ENCODE measurements at places on chromosomes 16 and 17. TPM values are rescaled to one million over a fixed set of nuclear protein-coding genes. Genes with fewer than 3 reads are reported as not detected.

DNA sequence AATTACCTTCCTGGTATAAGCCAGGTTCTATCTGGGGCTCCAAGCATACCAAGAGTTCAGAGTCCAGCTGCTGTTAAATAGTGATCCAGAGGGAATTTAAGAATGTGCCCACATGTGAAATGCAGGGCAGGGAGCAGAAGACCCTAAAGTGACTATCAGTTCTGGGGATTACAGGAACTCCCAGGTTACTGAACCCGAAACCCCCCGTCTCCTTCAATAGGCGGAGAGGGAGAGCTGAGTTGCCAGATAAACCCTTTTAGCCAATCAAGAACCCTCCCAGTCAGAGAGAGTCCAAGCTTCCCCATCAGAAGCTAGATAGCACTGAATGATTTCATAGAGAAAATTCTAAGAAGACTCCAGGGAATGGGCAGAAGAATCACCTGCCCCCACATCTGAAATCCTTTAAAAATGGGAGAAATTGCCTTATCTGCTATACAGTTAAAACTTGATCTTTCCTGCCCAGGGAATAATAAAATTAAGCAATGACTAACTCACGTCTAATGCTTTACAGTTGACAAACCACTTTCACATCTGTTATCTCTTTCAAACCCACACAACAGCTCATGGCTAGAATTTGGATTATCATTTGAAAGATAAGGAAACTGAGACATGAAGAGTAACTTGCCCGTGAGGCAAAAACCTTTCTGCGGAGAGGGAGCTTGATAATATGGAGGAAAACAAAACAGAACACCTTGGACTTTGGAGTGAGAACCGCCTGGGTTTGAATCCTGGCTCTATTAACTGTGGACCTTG lies 10.2 kb downstream of the NOG start:
- H3K27ac ChIP-seq: no peak overlapping the region
- H3K4me1 ChIP-seq: no peaks in the 10 kb centered on the region
- peaks cover 39% of the 10 kb centered on the region for H3K27me3 ChIP-seq
- DNase-seq: no peak
- H3K4me3 ChIP-seq: no peak overlapping the region
- H3K36me3 ChIP-seq: no peaks in the 10 kb centered on the region

- no peak overlapping the region for H3K4me3 ChIP-seq
- no peaks in the 10 kb centered on the region for H3K4me1 ChIP-seq
- no peaks in the 10 kb centered on the region for H3K27me3 ChIP-seq
- H3K27ac ChIP-seq: no peak overlapping the region
- no peak for DNase-seq
These were observed 335.3 kb downstream of the XYLT1 start for GRCh38 chr16:17135439-17135838.

DNA sequence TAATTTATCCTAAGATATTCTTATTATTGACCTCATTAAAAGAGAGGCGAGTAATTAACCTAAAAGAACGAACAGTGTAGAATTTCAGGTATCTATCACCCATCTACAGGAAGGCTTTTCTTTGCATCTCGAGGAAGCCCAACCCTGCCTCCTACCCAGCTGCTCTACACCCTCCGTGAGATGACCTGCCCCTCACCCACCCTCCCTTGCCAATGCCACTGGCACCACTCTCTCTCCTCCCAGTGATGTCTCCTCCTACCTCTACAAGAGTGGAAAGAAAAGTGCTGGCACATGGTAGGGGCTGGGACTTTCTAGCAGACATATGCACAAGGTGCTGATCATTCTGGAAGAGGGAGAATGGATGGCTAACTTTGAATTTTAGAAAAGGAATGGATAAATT lies 22.9 kb upstream of the FOXJ1 start:
- H3K27ac ChIP-seq: no peak overlapping the region
- H3K27me3 ChIP-seq: no peaks in the 10 kb centered on the region
- H3K36me3 ChIP-seq: peaks cover 4% of the 10 kb centered on the region
- H3K4me3 ChIP-seq: no peak overlapping the region
- H3K4me1 ChIP-seq: no peaks in the 10 kb centered on the region

DNA sequence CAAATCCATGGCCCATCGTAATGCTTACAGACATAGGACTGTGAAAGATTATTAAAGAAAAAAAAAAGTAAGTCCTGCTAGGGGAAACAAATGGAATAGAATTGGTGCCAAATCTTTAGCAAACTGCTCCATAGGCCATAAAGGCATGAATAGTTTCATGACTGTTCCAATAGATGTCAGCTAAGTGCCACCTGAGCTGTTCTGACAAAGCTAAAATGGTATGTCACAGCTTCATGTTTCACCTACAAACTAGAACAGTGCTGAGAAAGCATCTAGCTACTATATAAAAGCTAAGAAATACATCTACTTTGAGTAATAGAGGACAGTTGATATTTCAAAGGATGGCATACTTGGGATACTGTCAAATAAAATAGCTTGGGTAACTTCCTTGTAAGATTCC lies 771.6 kb upstream of the CA10 start:
- H3K27me3 ChIP-seq: no peaks in the 10 kb centered on the region
- no peaks in the 10 kb centered on the region for H3K36me3 ChIP-seq
- H3K4me3 ChIP-seq: no peak overlapping the region
- H3K27ac ChIP-seq: no peak overlapping the region
- no peaks in the 10 kb centered on the region for H3K4me1 ChIP-seq

DNA sequence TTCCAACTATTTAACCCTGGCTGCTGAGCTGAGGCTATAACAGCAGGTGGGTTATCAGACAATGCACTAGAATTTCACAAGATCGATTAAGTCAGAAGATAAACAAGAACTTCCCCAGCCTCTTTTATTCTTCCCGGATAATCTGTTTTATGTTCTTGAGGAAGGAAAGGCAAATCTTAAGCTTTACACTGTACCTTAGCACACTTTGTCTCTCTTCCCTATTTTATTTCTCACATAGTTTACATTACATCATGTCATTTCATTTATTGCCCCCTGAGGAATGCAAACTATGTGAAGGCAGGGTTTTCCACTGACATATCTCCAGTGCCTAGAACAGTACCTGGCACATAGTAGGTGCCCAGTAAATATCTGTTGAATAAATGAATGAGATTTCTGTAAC lies 139.6 kb downstream of the SKAP1 start:
- H3K36me3 ChIP-seq: peaks cover 9% of the 10 kb centered on the region
- peak overlapping the region; percentile 36 for H3K27ac ChIP-seq
- peaks cover 49% of the 10 kb centered on the region for H3K4me1 ChIP-seq
- H3K27me3 ChIP-seq: no peaks in the 10 kb centered on the region

Gene KRT36
- total RNA-seq: not detected

DNA sequence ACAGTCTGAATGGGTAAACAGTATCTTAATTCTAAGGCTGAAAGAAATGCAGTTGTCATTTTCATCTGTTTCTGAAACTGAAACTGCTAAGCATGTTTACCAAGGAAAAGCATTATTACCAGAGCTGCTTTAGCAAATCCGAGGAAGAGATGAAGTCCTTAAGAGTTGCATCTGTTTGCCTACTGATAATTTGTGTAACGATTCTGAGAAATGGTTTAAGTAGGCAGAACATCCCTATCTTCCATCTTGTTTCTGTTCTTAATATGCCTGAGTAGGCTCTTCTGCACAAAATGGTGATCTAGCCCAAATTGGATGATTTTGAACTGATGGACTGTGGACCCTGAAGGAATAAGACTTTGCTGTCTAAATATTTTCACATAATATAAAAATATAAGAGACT lies 34.9 kb downstream of the NUP93 start:
- H3K27ac ChIP-seq: no peak overlapping the region
- no peaks in the 10 kb centered on the region for H3K4me1 ChIP-seq
- no peak for DNase-seq
- H3K27me3 ChIP-seq: no peaks in the 10 kb centered on the region
- peaks cover 8% of the 10 kb centered on the region for H3K36me3 ChIP-seq

Gene KRT222
- not detected for total RNA-seq

GRCh38 chr16:78292086-78292843 lies 192.8 kb downstream of the WWOX start:
- no peaks in the 10 kb centered on the region for H3K27me3 ChIP-seq
- H3K27ac ChIP-seq: peak overlapping the region; percentile 71
- DNase-seq: no peak
- H3K4me3 ChIP-seq: peak overlapping the region; percentile 46
- no peaks in the 10 kb centered on the region for H3K36me3 ChIP-seq

DNA sequence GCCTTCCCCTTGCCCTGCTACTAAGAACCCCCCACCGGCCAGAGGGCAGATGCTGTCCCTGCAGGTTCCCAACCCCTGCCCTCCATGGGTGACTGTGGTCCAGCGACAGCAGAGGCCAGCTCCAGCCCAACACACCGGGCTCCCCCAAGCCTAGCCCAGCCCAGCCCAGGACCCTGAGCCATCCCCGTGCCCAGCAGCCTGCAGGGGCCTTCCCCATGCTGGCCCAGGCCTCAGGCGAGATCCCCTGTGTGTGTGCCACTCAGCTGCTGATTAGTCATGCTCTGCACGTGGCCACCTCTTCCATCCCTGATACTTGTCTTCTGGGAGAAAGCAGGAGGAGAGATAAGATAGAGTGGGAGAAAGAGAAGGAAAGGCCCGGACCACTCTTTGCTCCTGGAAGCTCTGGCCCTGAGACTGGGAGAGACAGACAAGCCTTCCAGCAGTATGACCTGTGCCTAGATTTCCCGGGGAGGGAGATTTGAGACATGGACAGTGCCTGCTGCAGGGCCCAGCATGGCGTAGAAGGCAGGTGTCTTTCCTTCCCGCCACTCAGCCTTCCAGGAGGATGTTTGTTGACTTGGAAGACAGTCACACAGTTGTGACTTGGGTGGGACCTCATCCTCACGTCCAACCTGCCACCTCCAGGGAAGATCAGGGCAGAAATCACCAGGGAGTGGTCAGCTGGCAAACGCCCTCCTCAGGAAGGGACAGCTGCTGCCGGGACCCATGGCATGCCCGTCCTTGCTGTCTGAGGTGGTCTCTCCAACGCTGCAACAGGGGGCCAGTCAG lies 41.3 kb upstream of the RASD1 start:
- no peaks in the 10 kb centered on the region for H3K27me3 ChIP-seq
- no peaks in the 10 kb centered on the region for H3K4me1 ChIP-seq
- no peak overlapping the region for H3K27ac ChIP-seq
- DNase-seq: no peak
- H3K36me3 ChIP-seq: no peaks in the 10 kb centered on the region

Gene CAMKK1
- total RNA-seq: 1.7 TPM

Gene KRTAP9-2
- not detected for total RNA-seq

Gene CAPNS2
- total RNA-seq: not detected

Gene CCL23
- total RNA-seq: not detected

DNA sequence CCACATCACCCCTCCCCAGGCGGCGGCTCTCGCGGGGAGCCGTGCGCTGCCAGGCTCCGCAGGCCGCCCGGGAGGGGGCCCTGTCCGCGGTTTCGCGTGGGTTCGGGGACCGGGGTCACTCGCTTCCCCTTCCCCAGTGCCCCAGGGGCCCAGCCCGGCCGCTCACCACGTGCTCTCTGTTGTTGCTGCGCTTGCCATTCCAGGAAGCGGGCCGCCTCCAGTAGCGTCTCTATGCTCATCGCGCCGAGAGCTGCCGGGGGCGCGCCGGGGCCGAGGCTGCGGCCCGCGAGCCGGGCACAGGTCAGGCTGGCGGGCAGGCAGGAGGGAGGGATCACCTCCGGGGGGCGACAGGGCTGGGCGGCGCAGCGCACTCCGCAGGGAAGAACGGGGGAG lies 390 bp downstream of the MNT start:
- peaks cover 36% of the 10 kb centered on the region for H3K4me1 ChIP-seq
- peak overlapping the region; percentile 57 for H3K27ac ChIP-seq
- no peaks in the 10 kb centered on the region for H3K27me3 ChIP-seq

Gene TIMM22
- 7.7 TPM for total RNA-seq

DNA sequence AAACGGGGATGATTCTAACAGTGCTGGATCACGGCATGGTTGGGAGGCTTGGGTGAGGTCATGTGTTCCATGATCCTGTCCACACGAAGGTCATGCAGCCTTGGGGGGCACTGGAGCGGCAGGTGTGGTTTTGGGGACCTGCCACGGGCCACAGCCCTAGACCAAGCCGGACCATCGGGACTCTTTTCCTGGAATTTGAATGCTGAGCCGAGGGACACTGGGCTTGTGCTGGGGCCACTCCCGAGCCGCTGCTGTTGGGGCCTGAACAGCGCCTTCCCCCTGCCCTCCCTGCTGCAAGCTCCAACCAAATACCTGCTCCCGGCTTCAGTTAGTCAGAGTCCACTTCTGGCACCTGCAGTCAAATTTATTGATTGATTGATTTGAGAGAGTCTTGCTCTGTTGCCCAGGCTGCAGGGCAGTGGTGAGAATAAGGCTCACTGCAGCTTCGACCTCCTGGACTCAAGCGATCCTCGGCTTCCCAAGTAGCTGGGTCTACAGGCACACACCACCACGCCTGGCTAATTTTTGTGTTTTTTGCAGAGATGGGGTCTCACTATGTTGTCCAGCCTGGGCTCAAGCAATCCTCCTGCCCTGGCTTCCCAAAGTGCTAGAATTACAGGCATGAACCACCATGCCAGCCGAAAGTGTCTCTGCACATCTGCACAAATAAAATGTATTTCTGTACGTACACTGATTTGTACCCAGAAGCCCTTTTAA lies 37.2 kb upstream of the SLC38A10 start:
- no peak overlapping the region for H3K4me3 ChIP-seq
- H3K4me1 ChIP-seq: peaks cover 40% of the 10 kb centered on the region
- H3K27ac ChIP-seq: no peak overlapping the region
- no peak for DNase-seq

Gene CFAP97D1
- total RNA-seq: not detected

DNA sequence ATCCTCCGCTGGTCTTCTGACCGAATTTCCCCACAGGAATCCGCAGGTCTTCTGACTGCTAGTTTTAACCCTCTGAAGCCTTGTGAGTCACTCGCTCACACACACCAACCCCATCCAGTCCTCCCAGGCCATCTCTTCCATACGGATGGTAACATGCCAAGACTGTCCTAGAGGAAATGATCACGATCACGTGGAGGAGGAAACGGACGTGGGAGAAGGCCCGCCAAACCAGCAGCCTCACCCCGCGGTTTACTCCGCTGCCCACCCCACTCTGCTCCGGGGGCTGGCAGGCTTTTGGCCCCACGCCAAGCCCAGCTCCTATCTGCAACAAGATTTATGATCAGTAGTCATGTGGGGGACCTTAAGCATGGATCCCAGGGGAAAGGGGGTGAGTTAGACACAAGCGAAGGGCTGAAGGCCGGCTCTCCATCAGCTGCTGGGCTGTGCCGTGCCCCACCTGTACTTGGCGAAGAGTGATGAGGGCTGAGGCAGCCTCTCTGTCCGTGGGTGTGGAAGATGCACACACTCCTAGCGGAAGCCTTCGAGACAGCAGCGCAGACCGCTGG lies 1.5 kb upstream of the FAAP100 start:
- peaks cover 96% of the 10 kb centered on the region for H3K36me3 ChIP-seq
- peak overlapping the region; percentile 82 for H3K27ac ChIP-seq
- H3K4me1 ChIP-seq: peaks cover 24% of the 10 kb centered on the region
- H3K4me3 ChIP-seq: peak overlapping the region; percentile 92
- H3K27me3 ChIP-seq: no peaks in the 10 kb centered on the region
- peak; percentile 33 for DNase-seq

Gene TMEM208
- total RNA-seq: 53.5 TPM

- H3K27ac ChIP-seq: no peak overlapping the region
- H3K36me3 ChIP-seq: peaks cover 12% of the 10 kb centered on the region
- no peaks in the 10 kb centered on the region for H3K27me3 ChIP-seq
- peaks cover 2% of the 10 kb centered on the region for H3K4me1 ChIP-seq
- H3K4me3 ChIP-seq: no peak overlapping the region
These were observed 78.2 kb downstream of the CCDC182 start for GRCh38 chr17:57666946-57667345.

Gene NACA2
- total RNA-seq: not detected

Data from Calu3 (cell line).